ENCODE measurements at places on chromosomes 2 and 18.
A peak's percentile ranks its signal among the peaks of the same experiment; 100 is the strongest.

GRCh38 chr2:6372317-6372901 lies 493.3 kb downstream of the CMPK2 start:
- DNase-seq: no peak

- no peak for DNase-seq
Measured at GRCh38 chr2:226098861-226099745, 699.6 kb downstream of the NYAP2 start.

- no peak for DNase-seq
Measured at GRCh38 chr2:37357530-37357929, 13.1 kb downstream of the QPCT start.

GRCh38 chr2:169572821-169573159 lies 875 bp downstream of the FASTKD1 start:
- DNase-seq: no peak

DNA sequence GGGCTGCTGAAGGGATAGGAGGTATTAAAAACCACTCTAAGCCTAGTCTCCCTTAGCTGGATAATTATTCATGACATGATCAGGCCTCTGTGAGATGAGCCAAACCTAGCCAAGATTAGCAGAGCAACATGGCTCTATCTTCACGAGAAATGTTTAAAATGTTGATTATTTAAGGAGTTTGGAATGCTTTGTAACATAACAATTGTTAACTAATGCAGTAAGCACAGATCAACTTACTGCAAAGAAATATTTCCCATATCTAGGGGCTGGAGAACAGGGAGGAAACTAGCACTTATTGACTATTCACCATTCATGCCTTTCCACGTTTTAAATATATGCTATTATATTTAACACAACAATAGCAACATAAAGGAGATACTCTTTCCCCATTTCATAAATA lies 833.7 kb upstream of the CHAC2 start:
- DNase-seq: no peak

GRCh38 chr2:57181315-57182038 lies 865.1 kb upstream of the VRK2 start:
- DNase-seq: no peak

DNA sequence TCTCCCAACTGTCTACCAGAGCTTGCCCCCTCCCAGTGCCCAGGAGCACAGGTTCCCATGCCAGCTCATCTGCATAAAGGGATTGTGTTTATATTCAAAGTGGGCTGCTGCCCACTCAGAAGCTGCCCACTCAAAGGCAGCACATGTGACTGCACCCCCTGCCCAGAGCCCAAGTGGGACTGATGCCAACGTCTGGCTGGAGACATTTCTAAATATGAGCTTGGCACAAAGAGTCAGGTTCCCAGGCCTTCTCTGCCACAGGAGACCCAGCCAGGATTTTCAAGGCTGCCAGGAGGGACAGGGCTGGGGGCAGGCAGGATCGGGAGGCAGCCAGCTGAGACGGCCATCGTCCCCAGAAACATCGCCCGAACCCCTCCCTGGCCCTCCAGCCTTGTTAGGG lies 67.1 kb downstream of the ZBTB7C start:
- DNase-seq: no peak

DNA sequence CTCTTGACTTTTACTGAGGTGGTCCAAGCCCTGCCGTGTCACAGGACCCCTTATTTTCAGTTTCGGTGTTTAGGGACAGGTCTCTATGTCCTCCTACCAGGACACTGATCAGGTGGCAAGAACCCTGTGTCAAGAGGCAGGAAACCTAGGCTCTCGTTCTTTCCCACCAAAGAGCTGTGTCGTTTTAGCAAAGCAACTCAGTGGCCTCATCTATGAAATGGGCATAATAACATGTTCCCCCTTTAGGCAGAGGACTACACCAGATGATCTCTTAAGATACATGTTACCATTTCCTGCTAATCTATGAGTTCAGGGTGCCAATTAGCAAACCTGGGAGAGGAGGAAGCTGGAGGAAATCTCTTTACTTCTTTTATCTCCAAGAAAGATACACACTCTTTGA lies 1.9 kb downstream of the RAB31 start:
- DNase-seq: no peak

DNA sequence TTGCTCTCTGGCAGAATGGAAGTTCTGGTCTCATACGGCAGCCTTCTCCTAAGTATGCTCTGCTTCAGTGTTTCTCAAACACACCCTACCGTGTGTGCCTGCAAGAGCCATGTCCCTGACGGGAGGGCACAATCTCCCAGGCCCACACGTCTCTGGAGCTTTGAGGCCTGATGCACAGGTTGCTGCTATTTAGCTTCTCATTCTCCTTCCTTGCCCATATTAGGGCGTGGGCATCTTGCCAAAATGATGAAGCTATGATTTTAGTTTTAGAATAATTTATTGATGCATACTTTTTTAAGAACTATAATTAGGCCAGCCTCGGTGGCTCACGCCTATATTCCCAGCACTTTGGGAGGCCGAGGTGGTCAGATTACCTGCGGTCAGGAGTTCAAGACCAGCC lies 107.9 kb downstream of the RNF144A start:
- DNase-seq: no peak

DNA sequence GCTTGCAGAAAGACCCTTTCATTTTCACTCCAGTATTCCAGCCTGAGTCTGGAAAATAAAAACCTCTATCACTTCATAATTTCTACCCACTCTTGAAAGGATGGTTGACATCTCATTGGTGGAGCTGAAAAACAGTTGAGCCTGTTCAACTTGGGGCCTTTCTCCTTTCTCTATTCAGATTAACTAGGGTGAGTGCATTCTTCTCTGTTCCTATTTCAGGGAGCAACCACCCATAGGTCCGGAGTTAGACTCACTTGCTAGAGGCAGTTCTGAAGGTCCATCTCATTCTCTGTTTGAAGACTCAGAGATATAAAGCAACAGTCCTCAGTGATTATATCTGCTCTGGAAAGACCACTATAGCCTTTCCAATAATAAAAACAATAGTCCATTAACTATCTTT lies 167.9 kb upstream of the SPOPL start:
- no peak for DNase-seq

DNA sequence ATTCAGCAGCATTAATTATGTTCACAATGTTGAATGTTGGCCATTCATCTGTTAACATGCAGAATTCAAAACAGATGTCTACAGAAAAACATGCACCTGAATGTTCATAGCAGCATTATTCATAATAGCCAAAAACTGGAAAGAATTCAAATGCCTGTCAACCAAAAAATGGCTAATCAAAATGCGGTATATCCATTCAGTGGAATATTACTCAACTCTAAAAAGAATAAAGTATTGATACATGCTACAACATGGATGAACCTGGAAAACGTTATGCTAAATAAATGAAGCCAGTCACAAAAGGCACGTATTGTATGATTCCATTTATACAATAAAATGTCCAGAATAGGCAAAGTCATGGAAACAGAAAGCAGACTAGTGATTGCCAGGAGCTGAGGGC lies 68.0 kb downstream of the CCDC88A start:
- DNase-seq: no peak

DNA sequence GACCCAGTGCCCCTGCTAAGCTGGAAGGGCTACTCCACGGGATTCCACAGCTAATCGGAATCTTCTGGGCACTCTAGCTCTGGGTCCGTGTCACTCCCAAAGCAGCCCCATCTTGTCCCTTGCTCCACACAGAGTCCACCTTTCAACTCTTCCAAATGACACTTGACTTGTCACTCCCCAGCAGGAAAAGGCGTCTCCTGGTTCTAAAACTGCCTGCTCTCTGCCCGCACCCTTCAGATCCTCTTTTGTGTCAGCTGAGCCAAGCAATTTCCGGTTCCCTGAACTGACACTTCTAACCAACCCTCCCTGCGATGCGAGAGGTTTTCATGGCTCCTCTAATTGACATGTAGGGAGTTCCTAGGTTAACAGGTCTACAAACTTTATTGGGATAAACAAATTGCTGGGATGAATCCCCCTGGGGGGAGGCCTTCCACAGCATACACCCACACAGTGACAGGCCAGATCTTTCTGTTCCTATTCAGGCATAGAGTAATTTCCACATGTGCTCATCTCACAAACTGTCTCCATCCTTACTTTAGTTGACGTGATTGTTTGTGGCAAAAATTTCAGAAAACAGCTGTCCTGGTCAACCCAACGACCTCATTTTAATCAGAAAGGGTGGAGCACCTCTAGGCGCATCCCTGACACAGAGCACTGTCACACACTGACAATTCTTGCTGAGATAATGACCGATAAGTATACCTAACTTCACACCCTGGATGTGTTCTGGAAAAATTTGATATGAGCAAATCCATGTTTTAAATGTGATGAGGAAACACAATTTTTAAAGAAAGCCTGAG lies 104.9 kb downstream of the RBMS1 start:
- no peak for DNase-seq

- DNase-seq: no peak
Measured at GRCh38 chr2:54770211-54770610, 46.7 kb downstream of the EML6 start.

GRCh38 chr2:86001326-86001725 lies 104.4 kb downstream of the POLR1A start:
- DNase-seq: no peak

DNA sequence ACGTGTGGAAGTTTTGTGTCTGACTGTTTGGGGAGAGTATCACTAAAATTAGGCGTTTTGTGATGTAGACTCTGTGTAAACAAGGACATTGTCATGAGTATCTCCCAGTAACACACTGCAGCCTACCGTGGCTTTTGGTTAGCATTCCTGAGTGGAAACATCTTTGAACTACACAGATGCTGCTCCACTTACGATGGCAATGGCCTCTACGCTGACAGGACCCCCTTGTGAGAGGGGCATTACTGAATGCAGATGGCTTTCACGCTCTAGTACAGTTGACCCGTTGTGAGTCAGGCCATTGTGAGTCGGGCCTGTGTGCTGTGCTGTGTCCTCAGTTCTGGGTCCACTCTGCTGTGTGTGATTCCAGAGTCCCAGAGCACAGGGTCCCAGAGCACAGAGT lies 34.4 kb upstream of the ADNP2 start:
- no peak for DNase-seq

- no peak for DNase-seq
Measured at GRCh38 chr2:127155028-127155581, 48.2 kb upstream of the BIN1 start.

DNA sequence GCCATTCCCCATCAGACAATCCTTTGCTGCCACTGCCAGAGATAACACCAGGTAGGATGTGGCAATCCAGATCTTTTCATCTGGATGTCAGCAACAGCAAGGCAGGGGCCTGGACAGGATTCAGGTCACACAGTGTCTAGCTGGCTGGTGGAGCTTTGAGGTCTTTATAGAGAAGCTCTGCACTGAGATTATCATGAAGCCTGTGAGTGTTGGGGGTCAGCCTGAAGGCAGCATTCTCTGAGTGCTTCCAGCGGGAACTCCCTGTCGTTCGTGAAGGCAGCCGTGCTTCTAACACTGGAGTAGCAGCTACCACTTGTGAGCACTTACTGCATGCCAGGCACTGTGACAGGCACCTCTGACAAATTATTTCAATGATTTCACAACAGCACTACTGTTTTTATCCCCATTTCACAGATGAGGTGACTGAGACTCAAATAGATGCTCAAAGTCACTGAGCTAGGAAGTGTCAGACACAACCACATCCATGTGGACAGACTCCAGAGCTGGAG lies 85.7 kb downstream of the SEMA4F start:
- no peak for DNase-seq

GRCh38 chr2:22879009-22879863 lies 505.7 kb upstream of the KLHL29 start:
- no peak for DNase-seq

DNA sequence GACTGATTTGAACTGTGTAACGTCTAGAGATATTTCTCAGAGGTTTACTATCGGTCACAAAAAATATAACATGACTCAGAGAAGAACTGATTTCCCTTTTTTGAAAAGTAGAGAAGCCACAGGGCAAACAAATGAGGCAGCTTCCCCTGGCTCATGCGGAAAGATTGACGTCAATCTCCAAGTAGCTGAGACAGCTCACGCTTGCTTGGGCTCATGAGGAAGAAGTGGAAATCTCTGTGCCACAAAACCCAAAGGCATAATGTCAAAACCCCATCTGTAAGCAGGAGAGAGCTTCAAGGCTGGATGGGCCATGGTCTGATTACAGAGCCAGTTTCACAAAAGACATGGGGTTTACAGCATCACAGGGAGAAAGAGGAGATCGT lies 188.1 kb downstream of the ARL4C start:
- DNase-seq: no peak

DNA sequence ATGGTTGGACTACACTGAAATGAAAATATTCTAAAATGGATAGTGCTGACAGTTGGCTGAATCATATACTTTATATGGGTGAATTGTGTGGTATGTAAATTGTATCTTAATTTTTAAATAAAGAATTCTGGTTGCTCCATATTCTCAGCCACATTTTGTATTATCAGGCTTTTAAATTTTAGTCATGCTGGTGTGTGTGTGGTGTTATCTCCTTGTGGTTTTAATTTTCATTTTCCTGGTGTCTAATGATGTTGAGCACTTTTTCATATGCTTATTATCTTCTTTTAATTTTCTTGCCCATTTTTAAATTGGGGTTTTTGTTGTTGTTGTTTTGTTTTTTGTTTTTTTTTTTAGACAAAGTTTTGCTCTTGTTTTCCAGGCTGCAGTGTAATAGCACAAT lies 3.8 kb upstream of the HIBCH start:
- DNase-seq: no peak

- no peak for DNase-seq
Measured at GRCh38 chr18:44047585-44047984, 633.1 kb upstream of the SETBP1 start.

- no peak for DNase-seq
Measured at GRCh38 chr2:48583961-48584360, 33.7 kb upstream of the GTF2A1L start.

- no peak for DNase-seq
Measured at GRCh38 chr2:212854771-212855170, 296.6 kb downstream of the IKZF2 start.

- DNase-seq: peak; percentile 94
Measured at GRCh38 chr2:173159791-173160463, 84.3 kb downstream of the MAP3K20 start.

DNA sequence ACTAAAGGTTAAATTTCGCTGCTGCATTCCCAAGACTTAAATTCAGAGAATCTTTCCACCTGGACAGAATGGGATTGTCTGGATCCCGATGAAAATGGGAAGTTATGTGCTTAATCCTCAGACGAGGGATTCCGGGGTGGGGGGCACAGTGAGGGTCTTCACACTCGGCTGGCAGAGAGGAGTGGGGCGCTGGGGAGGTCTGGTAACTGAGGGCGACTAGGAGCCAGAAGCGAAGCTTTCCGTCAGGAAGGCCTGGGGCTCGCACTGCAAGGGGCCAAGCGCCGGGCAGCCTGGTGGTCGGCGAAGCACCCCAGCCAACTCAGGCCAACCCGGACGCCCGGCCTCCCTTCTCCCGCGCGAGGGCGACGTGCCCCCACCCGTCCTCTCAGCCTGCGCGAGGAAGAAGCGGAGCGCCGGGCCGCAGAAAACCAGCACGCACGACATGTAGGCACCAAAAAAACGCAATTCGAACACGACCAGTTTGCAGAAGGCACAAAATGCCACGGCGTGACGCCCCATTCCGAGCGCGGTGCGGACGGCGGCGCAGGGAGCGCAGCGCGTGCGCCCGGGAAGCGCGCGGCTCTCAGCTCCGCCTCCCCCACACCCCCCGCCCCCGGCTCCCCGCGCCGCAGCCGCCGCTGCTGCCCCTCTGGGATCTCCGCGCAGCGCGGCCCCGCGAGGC lies 188.1 kb downstream of the ZEB2 start:
- DNase-seq: no peak

- DNase-seq: no peak
Measured at GRCh38 chr2:207182911-207183310, 17.2 kb upstream of the KLF7 start.
